ENCODE measurements at places on chromosomes 4 and X.
A peak's percentile ranks its signal among the peaks of the same experiment; 100 is the strongest.

DNA sequence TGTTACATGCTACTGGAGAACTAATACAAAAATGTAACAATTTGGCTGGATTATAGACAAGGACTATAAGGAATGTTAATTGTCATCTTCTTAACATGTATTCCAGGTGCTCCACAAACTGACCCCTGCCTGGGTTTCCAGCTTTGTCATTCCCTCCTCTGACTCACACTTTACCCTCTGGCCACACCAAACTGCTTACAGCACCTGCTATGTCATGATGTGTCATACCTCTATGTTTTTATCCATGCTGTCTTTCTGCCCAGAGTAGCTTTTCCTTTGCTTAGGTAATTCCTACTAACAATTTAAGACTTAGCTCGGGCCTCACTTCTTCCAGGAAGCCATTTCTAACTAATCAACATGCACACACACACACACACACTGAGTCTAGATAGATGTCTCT is 14.0 kb upstream of the SHROOM4 start:
- DNase-seq: no peak

DNA sequence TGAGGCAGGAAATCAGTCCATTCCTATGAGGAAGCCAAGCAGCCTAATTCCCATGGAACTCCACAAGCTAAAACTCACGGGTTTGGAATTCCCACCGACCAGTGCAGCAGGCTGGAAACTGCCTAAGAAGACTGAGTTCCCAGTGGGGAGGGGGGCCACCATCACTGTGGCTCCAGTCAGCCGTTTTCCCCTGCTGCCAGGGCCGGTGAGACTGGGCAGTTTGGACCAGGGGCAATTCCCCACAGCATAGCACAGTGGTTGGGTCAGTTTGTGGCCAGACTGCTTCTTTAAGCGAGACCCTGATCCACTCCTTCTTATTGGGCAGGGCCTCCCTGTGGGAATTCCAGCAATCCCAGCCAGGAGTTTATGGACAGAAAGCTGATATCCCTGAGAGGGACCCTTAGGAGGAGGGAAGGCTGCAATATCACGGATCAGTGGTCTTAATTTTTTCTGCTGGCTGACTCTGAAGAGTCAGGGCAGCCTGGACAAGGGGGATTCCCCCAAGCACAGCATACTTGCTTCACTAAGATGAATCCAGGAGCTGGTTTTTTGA is 20.7 kb downstream of the PAGE5 start:
- DNase-seq: no peak

GRCh38 chr4:147855571-147856009 is 123.7 kb downstream of the ARHGAP10 start:
- no peak for DNase-seq

- DNase-seq: no peak
These were observed 85.5 kb downstream of the KDM6A start for GRCh38 chrX:44958480-44958879.

- DNase-seq: no peak
These were observed 366.5 kb downstream of the MID1IP1 start for GRCh38 chrX:39167791-39168190.

DNA sequence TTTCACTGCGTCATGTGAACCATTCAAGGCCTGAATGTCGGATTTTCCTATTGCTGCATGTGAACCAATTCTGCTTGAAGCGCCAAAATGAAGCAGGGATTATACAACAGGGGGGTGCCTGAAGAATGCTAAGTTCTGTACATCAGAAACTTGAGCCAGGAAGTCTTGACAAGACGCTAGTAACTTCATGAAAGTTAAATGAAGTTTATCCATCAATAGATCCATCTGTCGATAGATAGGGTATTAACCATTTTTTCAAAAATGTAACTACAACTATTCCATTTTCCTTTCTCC is 590 bp upstream of the NAF1 start:
- no peak for DNase-seq

- DNase-seq: no peak
These were observed 40.7 kb downstream of the KLHL2 start for GRCh38 chr4:165248102-165248501.

DNA sequence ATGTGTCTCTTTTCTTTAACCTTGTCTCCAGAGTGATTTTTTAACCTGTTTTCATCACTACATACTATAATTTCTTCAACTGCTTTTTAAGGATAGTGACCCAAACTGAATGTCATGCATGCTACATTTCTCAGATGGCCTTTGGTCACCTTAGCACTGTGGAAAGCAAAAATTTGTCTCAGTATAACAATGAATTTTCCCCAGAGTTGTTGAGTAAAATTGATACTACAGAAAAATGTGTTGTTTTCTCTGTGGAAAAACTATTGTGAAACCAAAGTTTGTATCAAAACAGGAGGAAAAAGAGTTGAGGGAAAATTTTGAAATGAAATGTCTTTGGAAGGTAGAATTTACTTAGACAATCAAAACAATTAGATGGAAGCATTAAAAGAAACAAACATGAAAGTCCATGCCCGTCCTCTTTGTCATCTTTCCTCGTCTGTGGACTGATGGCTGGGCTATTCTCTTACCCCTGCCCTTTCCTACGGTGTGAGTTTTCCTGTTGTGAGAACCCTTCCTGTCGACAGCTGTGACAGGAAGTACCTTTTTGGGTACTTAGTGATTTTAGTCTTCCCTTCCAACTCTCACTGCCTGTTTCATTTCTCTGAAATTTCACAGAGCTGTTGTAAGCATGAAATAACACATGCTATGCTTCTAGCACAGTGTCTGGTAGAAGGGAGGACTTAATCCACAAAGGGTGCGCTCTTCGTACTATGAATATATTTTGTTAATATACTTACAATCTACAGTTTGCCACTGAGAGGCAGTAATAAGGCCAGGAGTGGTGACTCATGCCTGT is 50.8 kb downstream of the LRP2BP start:
- peak; percentile 81 for DNase-seq

GRCh38 chr4:38894322-38894982 is 26.8 kb downstream of the FAM114A1 start:
- DNase-seq: no peak

- DNase-seq: no peak
These were observed 8.3 kb downstream of the NDP start for GRCh38 chrX:43964936-43965335.

- no peak for DNase-seq
These were observed 35.1 kb downstream of the RPS6KA3 start for GRCh38 chrX:20231598-20231997.

DNA sequence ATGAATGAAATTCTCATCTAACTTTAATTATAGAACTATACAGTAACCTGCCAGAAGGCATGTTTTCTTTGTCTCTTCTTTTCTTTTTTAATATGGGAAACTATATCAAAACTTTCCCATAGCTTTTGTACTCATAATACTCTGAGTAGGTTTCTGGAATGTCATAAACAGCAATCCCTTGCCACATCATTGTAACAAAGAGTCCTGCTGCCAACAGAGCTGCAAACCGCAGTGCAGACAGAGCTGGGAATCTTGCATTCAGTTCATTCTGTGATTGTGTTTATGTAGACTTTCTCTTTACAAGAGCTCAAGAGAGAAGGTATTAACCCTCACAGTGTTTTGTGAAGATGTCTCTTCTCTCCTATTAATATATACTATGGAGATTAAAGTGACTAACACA is 304.4 kb upstream of the SLIT2 start:
- DNase-seq: no peak

DNA sequence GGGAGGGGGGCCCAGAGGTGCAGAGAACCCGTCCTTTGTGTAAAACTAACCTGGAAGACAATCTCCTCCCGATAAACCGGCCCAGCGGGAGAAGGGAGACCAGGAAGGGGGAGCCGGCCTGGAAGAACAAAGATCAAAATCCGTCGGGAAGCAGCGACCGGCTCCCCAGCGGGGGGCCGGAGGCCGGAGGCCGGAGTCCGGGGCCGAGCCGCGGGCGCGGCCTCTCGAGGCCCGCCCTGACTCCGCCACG is 552 bp downstream of the ZDHHC9 start:
- no peak for DNase-seq

- DNase-seq: no peak
These were observed 59.6 kb upstream of the DHX15 start for GRCh38 chr4:24643774-24644520.

DNA sequence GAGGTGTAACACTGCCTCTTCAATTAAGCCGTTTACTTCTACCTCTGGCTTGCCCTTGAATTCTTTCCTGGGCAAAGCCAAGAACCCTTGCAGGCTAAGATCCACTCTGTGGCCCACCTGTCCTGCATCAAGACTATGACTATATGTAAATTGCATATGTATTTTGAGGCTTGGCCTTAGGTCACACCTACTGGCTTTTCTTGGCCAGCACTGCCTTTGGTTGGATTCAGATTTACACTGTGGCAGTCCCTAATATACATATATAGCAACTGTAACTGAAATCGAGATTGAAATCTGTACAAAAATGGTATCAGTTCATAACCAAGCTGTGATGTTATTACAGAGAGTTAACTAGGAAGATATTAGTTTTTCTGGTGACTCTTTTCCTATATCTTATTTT is 151.5 kb downstream of the CFAP47 start:
- DNase-seq: no peak

GRCh38 chr4:182547435-182547834 is 304.2 kb downstream of the TENM3 start:
- peak; percentile 35 for DNase-seq

DNA sequence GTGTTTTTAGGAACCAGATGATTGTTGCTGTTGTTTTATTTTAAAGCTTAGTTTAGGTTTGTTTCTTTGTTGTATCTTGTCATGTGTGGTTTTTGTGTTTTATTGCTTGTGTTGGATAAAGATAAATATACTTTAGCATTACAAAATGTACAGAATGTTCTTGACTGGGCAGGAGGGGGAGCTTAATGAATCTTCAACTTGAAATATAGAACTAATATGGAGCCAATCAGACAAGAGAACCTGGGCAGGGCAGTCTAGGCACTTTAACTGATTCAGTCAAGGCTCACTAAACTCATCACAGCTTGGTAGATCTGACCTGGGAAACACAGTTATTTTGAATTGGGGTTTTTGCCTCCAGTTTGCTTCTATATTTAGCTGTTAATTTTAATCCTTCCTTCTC is 304.2 kb downstream of the ARHGAP24 start:
- no peak for DNase-seq

DNA sequence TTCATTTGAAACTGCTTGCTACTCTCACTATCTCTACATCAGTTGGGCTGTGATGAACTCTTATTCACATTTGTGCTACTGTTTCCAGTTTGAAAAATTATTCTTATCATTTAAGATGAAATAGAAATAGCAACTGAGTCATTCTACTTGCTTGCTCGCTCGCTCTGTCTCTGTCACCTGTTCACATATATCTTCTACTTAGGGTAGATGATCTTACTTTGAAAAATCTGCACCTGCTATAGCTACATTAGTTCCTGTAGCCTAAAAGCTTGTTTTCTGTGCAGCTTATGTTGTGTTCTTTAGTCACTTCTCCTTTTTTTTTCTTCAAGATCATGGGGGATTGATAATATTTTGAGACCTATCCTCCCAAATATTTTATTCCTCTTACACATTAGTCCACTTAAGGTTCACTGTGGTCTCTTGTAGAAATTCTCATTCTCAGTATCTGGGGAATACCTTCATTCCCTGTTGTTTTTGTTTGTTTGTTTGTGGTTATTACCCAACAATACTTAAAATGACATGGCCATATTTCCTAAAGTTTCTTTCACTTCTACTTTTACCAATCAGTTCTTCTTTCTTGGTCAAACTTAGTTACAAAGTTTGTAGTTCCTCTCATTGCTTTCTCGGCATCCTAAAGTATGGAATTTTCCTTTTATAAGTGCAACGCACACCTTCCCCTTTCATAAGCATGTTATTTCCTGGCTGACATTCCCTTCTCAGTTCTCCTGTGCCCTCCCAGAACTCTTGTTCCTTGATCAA is 36.5 kb downstream of the CLCN5 start:
- no peak for DNase-seq

DNA sequence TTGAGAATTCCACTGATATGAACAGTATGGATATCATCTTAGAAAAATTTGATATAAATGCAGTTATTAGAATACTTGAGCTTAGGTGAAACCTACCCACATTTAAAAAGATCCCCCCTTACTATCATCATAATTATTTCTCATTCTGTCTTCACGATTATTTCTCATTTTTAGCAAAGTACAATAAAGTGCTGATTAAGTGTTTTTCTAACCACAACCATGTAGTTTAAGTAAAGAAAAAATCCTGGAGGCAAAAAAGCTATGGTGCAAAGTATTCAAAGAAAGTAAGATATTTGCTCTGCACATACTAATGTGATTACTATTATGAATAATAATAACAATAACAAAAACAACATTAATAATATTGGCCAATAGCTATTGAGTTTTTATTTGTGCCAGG is 365.6 kb upstream of the PCDH7 start:
- DNase-seq: no peak

- no peak for DNase-seq
These were observed 479.3 kb downstream of the IL1RAPL1 start for GRCh38 chrX:29066516-29066915.

GRCh38 chrX:134171661-134172587 is 65.1 kb upstream of the CCDC160 start:
- DNase-seq: no peak

GRCh38 chr4:183722731-183723560 is 63.9 kb downstream of the TRAPPC11 start:
- peak; percentile 67 for DNase-seq

- DNase-seq: no peak
These were observed 127.3 kb downstream of the NEK1 start for GRCh38 chr4:169485086-169485485.

DNA sequence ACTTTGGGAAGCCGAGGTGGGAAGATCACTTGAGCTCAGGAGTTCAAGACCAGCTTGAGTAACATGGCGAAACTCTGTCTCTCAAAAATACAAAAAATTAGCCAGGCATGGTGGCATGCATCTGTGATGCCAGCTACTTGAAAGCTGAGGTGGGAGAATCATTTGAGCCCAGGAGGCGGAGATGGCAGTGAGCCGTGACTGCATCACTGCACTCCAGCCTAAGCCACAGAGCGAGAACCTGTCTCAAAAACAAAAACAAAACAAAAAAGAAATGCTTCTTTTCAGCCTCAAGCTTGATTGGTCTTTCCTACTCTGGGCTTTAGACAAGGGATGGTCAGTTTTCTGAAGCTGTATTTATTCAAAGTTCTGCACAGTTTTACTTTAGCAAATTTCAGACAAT is 15.8 kb upstream of the DHRSX start:
- peak; percentile 49 for DNase-seq

DNA sequence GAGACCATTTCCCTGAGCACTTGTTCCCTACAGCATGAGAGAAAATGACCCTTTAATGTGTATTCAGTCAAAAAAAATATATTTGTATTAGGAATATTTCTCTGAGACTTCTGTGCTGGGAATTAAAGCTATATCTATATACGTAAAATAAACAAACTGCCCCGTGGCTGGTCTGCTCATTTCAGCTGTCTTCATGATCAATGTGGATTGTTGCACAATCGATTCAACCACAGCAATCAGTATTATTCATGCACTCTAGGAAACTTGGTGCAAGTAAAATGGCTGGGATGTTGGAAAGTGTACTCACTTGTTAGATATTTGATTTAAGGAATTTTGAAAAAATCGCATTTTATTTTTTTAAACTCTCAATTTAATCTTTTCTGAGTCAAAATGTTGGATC is 307.9 kb upstream of the ZFP42 start:
- DNase-seq: no peak
